ENCODE measurements at places on chromosomes 6 and 20.

DNA sequence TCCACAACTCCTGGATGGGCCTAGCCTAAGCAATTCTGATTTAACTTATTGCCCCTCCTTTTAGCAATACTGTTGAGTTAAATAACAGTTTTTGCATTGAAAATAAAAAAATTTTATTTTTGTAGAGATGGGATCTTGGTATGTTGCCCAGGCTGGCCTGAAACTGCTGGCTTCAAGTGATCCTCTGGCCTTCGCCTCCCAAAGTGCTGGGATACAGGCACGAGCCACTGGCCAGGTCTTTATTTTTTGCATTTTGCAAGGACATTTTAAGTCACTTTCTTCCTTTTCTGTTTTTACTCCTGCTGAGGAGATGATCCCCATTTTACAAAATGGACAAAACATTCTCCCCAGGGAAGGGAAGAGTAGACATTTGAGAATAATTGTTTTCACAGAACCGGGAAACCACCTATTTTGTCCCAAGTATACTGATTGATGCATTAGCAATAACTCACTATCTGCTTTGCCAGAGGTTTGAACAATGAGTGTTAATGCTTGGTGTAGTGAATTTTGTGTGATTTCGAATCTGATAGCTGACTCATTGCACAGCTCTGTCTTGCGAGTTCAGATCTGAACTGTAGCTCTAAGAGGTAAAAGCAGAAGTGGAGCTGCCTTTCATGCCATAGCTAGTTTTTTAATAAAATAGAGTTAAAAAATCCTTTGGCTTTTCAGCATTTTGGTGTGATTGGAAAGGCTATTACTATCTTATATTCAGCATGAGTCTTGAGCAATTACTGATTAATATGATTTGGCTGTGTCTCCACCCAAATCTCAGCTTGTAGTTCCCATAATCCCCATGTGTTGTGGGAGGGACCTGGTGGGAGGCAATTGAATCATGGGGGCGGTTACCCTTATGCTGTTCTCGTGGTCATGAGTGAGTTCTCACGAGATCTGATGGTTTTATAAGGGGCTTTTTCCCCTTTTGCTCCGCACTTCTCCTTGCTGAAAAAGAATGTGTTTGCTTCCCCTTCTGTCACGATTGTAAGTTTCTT, 20.9 kb downstream of the IGF2R start:
- no peak for DNase-seq

DNA sequence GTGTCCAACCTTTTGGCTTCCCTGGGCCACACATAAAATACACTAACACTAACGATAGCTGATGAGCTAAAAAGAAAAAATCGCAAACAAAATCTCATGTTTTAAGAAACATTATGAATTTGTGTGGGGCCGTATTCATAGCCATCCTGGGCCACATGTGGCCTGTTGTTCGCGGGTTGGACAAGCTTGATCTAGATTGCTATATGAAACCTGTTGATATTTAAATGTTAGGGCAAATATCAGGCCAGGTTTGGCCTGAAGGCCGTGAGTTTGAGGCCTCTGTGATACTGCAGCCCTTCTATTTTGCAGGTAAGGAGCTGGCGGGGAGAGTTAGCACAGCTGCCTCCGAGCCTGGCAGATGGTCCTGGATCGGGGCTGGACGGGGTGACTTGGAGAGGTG, 99.0 kb downstream of the CEBPB start:
- no peak for DNase-seq

GRCh38 chr6:166388290-166389004, 5.7 kb upstream of the MPC1 start:
- no peak for DNase-seq

GRCh38 chr6:69026715-69027114, 391.6 kb downstream of the ADGRB3 start:
- DNase-seq, result no peak

DNA sequence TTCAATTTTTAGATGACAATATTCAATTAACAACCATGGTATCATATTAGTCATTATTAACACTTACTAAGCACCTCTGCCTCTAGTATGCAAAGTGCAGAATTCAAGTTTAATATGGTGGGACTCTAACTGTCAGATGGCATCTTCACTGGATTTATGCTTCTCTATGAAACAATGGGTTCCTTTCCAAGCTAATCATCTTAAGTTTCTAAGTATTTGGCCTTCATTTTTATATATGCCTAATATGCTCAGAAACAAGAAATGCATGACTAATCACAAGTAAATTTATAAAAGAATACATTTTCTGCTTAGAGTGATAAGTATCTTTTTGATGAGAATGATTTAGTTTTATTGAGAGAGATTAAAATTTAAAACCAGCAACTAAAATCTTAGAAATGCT, 144.7 kb downstream of the HIVEP2 start:
- no peak for DNase-seq

DNA sequence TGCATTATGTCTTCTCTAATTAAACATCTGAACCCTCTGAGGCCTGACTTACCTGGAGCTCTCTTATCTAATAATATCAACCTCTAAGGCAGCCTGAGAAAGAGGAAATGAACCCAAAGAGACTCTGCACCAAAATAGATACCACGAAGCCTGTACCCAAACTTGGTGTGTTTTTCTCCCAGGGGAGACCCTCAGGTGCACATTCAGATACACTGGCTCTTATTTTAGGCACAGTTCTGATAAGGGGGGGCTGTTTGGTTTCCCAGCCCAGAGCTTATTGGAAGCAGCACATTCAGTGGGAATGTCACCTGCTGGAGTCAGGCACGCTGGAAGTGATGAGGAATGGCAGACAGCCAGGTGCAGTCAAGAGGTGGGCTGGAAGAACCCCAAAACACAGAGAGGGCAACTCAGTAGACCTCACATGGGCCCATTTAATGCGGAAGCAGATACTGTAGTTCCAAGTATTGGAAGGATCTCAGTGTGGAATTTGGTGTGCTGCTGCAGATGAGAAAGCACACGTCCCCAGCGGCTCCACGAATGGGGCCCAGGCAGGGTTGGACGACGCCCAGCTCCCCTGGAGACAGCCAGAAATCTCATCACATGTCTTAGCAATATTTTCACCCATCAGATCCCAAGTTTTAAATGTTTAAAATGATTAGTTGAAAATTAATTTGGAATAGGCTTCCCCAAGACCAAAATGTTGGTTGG, 9.7 kb upstream of the CCR6 start:
- no peak for DNase-seq

DNA sequence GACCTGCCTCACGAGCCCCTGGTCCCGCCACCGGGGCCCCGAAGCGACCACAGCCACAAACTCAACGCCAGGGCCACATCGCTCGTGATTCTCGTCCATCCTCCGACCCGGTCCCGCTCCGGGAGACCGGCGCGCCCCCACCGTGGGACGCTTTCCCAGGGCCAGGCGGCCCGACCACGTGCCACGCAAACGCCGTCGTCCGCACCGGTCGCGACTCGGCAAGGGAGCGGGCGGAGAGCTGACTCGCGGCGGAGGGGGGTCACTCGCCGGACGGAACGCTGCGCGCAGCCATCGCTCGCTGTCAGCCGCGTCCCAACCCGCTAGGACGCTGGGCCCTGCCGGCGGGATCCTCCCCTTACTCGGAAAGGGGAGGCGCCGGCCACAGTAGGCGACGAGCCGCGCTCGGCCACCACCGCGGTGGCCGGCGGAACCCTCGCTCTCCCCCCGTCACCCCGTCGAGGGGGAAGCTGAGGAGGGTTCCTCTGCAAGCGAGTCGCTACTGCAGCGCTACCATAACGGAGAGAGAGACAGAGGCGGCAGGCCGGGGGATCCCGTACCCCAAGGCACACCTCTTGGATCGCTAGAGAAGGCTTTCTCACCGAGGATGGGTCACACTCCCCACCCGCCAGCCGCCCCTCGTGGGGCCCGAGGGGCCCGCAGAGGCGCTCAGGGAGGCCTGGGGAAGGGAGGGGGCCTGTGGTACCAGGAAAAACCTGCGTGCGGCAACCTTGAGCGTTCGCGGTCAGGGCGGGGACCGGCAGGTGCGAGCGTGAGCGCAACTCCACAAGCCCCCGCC, 511.8 kb upstream of the ZNF337 start:
- DNase-seq, result peak; percentile 44

GRCh38 chr20:17992847-17993513, 24.2 kb downstream of the MGME1 start:
- DNase-seq, result no peak

- no peak for DNase-seq
Observed at GRCh38 chr20:61100489-61100888, 151.6 kb upstream of the CDH4 start.

GRCh38 chr6:25579902-25580495, 72.0 kb upstream of the SCGN start:
- DNase-seq, result no peak

DNA sequence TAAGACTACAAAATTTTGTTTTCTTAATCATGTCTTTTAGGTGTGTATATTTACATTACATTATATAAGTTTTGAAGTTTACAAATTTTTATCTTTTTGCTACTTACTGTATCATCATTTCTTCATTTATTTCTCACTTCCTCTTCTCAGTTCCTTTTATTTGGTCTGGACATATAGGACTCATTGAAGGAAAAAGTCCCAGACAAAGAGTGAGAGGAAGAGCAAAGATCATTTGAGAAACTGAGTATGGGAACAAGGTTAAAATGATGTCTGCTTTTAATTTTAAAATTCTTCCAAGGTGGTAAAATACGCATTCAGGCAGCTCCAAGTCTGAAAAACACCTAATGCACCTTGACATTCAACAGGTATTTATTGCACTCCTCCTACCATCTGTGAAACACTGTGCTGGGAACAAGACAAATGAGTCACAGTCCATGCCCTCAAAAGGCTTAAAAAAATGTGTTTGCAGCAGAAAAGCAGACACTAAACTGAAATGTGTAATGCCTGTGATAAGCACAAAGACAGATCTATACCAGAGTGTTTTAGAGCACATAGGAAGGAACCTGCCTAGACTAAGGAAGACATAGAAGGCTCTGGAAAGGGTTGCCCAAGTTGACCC, 63.2 kb downstream of the PKIB start:
- DNase-seq, result no peak

GRCh38 chr6:107513214-107513613, 23.3 kb downstream of the SOBP start:
- DNase-seq, result no peak

DNA sequence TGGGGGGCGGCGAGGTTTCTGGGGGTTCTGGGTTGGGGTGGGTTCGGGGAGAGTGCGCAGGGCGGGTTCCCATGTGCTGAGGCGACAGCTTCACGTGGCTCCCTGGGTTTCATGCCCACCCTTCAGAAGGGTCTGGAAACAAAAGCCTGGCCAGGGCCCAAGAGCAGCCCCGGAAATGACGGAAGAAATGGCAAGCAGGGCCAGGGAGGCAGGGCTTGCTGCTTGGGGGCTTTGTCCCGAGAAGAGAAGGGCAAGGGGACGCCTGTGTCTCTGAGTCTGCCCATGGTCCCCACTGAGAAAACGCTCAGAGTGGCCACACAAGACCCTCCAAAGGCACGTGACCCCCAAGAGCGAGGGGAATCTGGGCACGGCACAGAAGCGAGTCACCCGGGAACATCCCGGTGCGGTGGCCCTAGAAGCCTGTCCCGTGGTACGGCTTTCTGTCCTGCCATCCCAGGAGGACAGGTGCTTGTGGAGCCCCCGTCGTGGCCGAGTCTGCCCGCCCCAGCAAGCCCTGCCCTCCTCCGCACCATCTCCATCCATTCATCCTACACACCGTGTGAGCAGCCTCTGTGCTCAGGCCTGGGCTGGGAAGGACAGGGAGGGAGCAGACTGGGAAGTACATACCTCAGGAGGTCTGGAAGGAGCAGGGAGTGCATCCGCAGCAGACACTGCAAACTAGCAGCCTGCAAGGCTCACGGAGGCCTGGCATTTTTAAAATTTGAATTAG, 9.0 kb downstream of the NPEPL1 start:
- DNase-seq, result no peak

DNA sequence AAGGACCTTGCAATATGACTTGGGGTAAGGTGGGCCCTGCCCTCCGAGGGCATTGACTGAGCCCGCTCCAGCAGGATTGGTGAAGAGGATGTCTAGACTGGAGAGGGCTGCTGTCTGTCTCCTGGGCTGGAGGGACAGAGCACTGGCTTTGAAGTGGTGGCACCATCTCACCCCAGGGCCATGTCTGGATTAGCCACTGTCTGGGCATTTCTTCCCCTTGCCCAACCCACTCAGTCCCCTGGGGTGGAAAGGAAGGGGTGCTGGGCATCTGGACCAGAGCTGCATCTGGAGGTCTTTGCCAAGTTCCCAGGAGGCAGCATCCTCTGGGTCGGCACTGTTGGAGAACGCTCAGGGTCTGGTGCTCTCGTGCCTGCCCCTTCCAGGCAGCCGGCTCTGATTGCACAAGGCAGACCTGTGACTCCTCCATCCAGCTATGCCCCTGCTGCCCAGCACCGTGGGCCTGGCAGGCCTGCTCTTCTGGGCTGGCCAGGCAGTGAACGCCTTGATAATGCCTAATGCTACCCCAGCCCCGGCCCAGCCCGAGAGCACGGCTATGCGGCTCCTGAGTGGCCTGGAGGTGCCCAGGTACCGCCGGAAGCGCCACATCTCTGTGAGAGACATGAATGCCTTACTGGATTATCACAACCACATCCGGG, at the start of gene R3HDML:
TSS of gene R3HDML (plus strand) at position 319 of the 656 bp plus-strand sequence. CDS start at position 434, 115 bp downstream.
- no peak for DNase-seq

- no peak for DNase-seq
Observed at GRCh38 chr6:146281651-146282362, 252.9 kb downstream of the GRM1 start.

- no peak for DNase-seq
Observed at GRCh38 chr6:165641672-165642156, 21.3 kb downstream of the PDE10A start.

GRCh38 chr6:125924169-125924568, 32.4 kb upstream of the HINT3 start:
- DNase-seq, result no peak

DNA sequence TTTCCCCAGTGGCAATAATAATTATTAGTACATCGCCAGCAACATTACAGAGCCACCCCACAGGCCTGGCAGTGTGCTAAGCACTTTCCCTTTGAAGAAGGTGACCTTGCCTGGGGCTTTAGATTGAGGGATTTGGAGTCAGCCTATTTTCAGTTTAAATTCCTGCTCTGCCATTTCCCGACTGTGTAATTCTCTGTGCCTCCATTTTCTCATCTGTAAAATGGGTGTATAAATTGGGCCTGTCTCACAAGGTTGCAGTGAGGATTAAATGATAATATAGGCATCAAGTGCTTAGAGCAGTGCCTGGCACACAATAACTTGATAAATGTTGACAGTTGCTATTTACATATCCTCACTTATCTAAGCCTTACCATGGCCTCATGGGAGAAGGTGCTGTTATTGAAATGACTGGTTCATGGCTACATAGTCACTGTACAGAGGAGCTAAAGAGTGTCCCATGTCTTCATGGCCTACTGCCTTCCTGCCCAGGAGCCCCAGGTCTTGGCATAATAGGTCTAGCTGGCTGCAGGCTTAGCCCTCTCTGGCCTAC, 5.1 kb upstream of the SCRT2 start:
- DNase-seq, result no peak

DNA sequence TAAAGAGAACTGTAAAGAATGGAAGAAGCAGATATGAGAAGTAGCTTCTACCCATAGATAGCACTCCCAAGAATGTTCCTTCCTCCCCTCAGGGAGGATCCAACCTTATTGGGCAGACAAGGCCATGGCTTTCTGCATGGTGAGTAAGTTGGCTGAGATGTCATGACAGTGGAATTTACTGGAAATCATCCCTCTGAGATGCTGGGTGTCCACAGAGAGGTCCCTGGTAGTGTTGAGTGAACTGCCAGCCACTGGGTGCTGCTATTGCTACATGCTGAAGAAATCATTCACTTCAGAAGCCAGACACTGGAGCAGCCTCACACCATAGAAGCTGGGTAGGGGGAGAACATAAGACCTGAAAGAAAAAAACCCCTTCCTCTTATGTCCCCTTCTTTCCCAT, 46.4 kb upstream of the FERMT1 start:
- no peak for DNase-seq

Measured in stimulated activated CD4-positive, alpha-beta T cell treated with anti-CD3 and anti-CD28 coated beads, Interleukin-2, amount 100 ng/mL, for 4 hours (primary cell).